Neuronal stem cell (in vitro differentiated cells): ENCODE measurements at places on chromosomes 13 and 19.

DNA sequence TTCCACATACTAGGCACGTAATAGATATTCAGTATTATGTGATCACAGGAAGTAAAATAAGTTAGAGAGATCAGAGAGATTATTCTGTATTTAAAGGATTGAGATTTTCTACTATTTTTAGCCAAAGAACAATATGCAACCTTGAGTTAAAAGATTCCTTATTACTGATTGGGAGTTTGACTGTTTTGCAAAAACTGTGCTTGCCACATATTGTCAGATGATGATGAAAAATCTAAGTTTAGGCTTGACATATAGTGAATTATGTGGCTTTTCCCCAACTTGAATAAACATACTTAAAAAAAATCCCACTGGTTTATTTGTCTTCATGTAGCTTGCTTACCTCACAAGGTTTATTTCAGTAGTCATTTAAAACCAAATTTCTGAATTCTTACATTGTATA lies 194.4 kb downstream of the KCNRG start:
- no peak for DNase-seq

DNA sequence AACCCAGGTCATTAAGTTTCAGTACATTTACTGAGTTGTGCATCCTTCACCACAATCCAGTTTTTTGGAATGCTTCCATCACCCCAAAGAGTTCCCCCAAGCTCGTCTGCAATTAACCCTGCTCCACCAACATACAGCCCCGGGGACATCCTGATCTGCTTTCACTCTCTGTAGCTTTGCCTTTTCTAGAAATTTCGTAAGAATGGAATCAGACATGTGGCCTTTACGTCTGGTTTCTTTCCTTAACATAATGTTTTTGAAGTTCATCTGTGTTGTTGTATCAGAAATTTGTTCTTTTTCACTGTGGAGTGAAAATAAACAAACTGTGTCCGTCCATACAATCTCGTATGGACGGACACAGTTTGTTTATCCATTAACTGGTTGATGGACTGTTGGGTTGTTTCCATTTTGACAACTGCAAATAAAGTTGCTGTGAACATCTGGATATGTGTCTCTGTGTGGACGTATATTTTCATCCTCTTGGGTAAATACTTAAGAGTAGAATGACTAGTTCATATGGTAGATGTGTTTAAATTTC lies 2.9 kb downstream of the KLHL26 start:
- DNase-seq, result no peak

DNA sequence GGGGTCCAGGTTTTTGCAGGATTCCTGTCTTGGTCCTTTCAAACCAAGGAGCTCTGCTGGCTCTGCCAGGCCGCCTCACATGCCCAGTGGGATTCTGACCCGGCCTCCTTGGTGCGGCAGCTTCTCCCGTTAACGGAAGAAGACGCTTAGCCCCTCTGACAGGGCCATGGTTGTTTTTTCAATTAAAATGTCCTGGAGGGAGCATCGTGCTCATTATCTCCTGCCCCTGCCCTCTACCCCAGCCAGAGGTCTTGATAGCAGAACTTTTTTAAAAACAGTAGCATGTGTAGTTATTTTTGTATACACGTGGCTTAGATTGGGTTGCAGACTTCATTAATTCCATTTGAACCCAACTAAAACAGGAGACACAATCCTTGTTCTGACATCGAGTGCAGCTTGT lies 11.5 kb upstream of the RPS15 start:
- no peak for DNase-seq

DNA sequence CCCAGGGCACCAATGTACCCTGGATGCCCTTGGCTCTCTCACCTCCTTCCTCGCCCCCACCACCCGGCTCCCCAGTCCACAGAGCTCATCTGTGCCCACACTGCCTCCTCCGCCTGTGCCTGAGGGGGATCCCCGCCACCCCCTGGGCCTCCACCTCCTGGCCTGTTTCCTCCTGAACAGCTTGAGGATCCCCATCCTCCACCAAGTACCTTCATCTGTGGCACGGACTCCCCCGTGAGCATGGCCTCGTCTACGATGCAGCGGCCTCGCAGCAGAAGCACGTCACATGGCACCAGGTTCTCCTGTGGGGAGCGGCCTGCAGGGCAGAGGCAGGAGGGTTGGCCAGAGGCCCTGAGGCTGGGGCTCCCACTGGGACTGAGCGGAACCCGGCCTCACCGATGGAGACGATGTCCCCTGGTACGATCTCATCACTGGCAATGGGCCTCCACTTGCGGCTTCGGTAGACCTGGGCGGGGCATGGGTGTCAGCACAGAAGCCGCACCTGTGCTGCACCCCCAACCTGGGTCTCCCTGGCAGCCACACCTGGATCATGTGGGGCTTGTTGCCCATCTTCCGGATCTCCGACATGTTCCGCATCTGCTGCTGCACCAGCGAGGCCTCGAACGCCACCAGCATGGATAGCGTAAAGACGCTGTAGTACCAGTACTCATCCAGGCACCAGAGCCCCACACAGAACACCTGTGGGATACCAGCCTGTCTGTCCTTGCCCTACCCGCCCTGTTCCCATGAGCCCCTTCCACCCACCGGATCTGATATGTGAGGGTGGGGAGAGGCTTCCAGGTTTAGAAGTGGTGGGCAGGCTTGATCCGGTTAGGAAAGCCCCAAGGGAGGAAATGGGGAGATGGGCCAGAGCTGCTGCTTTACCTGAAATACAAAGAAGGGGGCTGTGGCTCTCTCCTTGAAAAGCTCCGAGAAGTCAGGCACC lies 6.8 kb downstream of the ATP13A1 start:
- DNase-seq, result no peak

DNA sequence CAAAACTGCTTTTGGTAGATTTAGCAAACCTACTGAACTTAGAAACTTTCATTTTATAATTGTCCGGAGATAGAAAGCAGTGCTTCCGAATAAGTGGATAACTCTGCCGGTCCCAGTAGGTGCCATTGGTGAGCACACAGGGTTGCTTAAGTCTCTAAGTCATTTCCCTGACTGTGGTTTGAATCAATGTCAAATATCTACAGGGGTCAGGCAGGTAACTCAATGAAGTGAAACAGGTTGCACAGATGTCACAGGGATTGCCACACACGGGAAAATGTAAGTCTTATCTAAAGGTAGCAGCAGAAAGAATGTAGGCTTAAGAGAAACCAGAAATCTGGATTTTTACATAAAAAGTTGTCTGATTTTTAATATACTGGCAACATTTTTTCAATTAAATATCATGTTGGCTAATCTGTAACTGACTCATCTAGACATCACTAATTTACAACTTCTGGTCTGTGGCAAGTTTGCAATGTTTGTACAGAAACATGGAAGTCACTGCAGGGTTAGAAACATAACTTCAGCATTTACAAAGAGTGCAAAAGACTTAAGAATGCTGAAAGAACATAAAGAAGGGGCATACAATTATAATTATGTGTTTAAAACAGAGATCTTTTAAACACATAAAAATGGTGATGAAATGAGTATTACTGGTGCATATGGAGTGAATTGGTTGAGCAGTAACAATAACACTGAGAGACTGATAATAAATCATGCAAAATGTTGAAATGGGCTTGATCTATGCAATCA lies 14.3 kb upstream of the LRRC63 start:
- no peak for DNase-seq

- DNase-seq, result no peak
These were observed 3.5 kb downstream of the LYPD5 start for GRCh38 chr19:43798546-43799409.

- DNase-seq, result no peak
These were observed 111.2 kb downstream of the KLF5 start for GRCh38 chr13:73169971-73170370.
